ENCODE measurements at places on chromosomes 1 and 21.

DNA sequence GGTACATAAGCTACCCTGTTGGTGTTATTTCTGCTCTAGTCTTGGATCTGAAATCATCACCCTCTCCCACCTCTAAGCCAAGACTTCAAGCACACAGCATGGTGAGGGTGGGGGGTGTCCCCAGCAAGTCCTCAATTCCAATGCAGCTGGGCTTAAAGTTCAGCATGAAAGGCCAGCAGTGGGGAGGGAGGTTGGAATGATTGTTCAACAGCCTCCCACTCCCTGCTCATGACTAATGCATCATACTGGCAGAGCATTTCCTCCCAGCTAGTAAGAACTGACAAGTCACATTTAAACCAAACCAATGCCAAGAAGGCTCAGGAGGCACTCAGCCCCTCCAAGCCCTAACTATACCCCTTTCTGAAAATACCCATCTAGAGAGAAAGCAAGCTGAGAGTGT is 50.1 kb downstream of the TIAM1 start:
- no peak for DNase-seq

- peak; percentile 72 for DNase-seq
Measured at GRCh38 chr1:98661544-98662355, at the start of gene SNX7. Gene SNX7 (plus strand): TSS chr1:98661721. CDS start chr1:98661732, 11 bp downstream.

- no peak for DNase-seq
Measured at GRCh38 chr1:86708920-86709319, 4.5 kb downstream of the SH3GLB1 start.

DNA sequence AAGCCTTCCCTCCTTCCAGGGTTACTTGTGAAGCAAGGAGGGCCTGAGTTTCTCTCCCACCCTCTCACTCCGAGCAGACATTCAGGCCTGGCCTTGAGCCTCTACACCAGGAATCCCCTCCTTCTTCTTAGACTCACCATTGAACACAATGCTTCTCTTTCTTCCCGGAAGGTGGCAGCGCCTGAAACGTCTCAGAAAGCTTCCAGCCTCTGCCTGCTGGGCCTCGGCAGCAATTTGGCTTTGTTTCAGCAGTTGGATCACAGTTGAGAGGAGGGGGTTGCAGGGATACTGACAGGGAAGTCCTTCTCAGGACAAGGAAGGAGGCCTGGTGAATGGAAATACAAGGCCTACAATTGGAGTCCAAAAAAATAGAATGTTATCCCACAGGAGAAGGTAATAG is 6.3 kb downstream of the CLDN8 start:
- DNase-seq, result no peak

DNA sequence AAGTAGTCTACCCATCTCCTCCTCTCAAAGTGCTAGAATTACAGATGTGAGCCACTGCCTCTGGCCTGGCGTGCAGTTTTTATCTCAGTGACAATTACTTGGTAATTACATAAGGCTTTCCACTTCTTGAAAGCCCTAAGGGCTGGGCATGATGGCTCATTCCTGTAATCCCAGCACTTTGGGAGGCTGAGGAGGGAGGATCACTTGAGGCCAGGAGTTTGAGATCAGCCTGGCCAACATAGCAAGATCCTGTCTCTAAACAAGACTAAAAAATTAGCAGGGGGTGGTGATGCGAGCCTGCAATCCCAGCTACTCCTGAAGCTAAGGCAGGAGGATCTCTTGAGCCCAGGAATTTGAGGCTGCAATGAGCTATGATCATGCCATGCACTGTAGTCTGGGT is 7.7 kb downstream of the HHAT start:
- no peak for DNase-seq

DNA sequence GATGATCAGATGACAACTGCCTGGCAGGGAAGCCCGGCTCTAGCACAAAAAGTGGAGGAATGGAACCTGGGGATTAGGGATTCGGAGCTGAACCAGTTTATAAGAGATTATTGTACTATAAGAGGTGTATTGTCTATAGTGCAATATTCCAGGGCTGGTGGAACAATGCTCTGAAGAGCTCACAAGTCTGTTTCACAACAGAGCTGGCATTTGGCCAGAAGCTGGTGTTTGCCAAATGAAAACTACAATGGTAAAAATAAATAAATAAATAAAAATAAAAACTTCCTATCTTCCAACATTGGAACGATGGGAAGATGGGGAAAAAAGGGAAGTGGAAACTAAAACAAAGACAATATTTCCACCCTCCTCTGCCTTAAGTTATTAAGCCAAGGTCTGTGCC is 73.5 kb downstream of the CHODL start:
- no peak for DNase-seq

DNA sequence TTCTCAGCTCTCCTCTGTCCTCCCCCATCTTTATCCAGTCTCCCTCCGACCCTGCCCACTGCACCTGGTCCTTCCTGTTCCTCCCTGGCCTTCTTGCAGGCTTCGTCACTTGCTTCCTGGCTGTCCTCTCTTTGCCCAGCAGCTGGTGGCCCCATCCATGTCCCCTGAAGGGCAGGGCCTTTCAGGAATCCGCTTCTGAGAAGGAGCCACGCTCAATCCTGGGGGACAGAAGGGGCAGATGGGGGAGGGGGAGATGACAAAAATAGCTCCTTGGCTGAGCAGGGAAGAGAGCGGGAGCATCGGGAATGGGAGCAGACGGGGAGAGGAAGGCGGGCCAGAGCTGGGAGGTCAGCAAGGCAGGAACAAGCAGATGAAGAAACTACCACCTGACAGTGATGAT is 40.7 kb downstream of the SLC30A1 start:
- no peak for DNase-seq

DNA sequence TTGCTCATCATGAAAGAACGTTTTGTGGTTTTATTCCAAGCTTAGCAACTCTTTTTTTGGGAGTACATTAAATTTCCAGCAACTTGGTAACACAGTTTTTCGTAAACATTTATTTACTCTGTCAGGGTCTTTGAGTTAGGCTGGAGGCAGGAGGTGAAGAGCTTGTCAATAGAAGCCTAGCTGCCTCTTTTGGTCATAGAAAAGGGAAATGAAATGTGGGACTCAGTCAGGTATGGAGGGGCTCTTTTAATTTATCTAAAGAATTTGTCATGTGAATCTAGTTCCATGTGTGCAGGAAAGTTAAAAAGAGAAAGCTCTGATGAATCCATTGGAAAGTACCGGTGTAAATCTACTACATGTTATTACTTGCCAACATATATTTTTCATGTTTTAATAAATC is 45.9 kb upstream of the PRMT6 start:
- DNase-seq, result no peak

- DNase-seq, result no peak
Measured at GRCh38 chr1:205967554-205968335, 24.5 kb upstream of the SLC26A9 start.

DNA sequence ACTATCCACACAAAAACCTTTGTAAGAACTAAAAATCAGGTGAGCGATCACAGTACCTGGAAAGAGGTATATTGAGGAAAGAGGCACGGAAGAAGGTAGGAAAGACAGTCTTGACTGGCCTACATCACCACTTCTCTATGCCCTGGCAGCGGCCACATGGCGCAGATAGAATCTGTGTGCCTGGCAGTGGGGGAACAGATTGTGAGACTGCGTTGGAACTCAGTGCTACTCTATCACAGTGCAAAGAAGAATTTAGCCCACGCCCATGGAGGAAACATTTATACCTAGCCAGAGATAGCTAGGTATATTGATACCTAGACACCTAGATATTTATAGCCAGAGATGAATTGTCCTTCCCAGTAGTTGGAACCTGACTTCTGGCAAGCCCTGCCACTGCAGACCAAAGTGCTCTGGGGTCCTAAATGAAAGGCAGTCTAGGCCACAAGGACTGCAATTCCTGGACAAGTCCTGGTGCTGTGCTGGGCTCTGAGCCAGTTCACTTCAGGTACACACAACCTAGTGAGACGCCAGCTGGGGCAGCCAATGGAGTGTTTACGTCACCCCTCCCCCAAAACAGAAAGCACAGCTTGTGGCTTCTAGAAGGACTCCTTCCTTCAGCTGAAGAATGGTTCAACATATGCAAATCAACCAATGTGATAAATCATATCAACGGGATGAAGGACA is 51.9 kb downstream of the DHX9 start:
- no peak for DNase-seq

DNA sequence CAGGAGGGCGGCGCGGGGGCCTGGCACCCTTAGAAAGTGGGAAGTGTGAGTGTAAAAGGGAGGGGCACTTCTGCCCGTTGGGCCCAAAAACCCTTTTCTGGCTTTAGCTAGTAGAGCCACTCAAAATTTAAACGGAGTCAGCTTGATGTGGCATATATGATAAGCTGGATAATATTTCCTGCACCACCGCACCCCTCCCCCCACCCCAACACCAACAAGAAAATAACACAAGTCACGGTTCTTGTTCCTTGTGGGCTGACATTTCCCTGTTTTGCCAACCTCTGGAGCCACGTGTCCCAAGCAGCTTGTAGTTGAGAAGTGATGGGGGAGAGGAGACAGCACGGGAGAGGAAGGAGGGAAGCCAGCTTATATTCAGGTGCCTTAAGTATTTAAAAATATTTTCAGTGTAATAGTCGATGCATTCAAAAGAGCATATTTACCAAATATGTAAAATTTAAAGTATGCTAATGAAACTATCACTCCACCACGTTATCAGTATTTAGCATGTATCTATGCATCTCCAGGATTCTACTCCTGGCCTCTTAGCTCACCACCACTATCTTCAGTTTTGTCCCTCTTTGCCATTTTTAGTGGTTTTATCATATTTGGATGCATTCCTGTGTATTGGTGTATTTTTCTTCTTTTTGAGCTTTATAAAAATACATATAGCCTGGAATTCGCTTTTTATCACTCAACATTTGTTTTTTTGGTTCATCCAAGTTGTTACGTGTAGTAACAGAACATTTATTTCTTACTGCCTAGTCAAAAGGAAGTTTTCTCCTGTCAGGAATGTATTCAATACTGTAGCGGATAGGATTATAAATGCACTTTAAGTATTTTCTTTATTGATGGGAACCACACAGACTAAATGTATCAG is 773 bp upstream of the DDX59 start:
- peak; percentile 64 for DNase-seq

- no peak for DNase-seq
Measured at GRCh38 chr21:46099476-46099875, 1.6 kb downstream of the COL6A2 start.

GRCh38 chr1:40708750-40709099 is 17.2 kb downstream of the NFYC start:
- no peak for DNase-seq

DNA sequence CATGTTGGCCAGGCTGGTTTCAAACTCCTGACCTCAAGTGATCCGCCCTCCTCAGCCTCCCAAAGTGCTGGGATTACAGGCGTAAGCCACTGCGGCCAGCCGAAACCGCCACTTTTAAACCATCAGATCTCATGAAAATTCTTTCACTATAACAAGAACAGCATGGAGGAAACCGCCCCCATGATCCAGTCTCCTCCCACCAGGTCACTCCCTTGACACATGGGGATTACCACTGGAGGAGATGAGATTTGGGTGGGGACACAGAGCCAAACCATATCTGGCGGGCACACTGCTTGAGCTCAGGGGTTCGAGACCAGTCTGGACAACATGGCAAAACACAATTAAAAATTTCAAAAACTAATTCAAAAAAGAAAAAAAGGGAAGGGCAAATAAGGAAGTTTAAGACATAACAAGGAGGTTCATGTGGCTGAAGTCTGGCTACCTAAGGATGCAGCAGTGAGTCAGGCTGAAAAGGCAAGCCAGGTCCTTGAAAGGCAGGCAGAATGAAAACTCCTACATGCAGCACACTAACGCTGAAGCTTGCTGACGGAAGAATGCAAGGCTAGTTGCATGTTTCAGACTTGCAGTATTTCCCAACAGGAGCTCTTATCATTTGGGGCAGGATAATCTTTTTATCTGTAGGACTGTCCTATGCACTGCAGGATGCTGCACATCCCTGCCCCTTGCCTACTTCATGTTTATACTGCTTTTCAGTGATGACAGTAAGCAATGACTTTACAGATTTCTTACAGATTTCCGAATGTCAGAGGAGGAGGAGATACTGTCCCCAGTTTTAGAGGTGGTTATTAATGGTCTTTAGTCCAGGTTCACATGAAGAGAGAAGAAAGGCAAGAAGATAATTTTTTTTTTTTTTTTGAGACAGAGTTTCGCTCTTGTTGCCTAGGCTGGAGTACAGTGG is 49.3 kb downstream of the FBXO42 start:
- DNase-seq, result no peak

- no peak for DNase-seq
Measured at GRCh38 chr1:87937831-87938395, 609.2 kb downstream of the LMO4 start.

DNA sequence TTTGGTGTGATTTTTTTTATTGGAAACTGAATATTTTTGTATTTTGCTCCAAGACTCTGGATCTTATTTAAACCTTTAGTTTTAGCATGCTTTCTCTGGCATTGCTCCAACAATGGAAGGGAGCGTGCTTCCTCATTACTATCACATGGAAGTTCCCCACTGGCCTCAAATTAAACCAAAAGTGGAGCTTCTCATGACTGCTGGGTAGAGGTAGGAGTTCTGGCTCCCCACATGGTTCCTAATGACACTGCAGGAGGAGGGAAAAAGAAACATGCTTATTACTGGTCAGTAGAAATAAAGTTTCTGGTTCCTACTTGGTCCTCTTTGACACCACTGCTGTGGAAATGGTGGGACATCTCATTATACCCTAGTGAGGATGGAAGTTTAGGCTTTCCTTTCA is 310.5 kb downstream of the PTGER3 start:
- no peak for DNase-seq

GRCh38 chr1:206672844-206673758 is 11.6 kb upstream of the MAPKAPK2 start:
- DNase-seq, result no peak

- DNase-seq, result no peak
Measured at GRCh38 chr1:106278716-106279115, 777.8 kb upstream of the PRMT6 start.

- DNase-seq, result no peak
Measured at GRCh38 chr1:85124091-85124490, 75.8 kb upstream of the MCOLN3 start.

DNA sequence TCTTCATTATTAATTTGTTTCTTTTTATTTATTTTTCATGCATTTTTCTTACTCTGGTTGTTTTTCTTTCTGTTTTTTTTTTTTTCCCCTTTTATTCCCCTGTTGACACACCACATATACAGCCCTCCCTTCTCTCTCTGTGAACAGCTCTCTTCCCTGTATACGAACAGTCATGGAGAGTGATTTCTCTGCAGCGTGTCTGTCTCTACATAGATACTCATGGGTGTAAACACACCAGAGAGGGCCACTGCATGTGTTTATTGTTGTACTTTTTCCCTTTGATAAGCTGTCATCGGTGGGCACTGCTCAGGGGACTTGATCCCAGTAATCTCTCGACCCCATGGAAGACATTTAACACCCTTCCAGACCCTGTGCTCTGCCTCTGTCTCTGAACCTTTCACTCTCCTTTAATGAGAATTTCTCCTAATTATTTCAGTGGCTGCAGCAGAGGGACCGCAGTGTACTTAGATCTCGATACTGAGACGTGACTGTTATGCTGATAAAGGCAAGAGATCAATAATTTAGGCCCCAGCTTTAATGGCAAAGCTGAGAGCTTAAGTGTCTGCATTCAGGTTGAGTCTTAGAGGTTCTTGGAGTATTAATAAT is 113.1 kb downstream of the PBX1 start:
- DNase-seq, result no peak

DNA sequence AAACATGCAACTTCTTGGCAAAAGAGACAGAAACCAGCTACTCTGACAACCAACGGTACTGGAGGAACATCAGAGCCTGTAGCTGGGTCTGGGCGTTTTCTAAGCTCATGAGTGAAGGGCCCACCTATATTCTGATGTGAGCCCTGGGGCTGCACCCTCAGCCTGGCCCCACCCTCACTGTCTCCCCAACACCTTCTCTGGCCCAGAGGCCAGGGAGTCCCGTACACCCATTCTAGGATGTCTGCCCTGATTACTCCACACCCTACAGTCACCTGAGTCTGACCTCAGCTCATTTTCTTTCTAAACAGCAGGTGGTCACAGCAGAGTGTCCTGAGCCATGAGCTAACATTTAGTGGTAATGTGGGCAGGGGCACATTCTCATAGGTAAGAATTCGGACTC is 439.2 kb downstream of the MATN1 start:
- no peak for DNase-seq

All from anterior cingulate cortex (tissue), 58 donors.